ENCODE measurements at places on chromosomes 6 and 20. TPM values are rescaled to one million over a fixed set of nuclear protein-coding genes. Genes with fewer than 3 reads are reported as not detected.

KIAA1755 gene
- 4.1 TPM for total RNA-seq

DEFB124 gene
- total RNA-seq = not detected

GJA10 gene
- not detected for total RNA-seq

DEFB119 gene
- total RNA-seq = not detected

GHRH gene
- total RNA-seq = not detected

DLK2 gene
- total RNA-seq = 0.66 TPM

KCNQ2 gene
- not detected for total RNA-seq

KIAA0408 gene
- total RNA-seq = 3.8 TPM

PREX1 gene
- 16.9 TPM for total RNA-seq

BFSP1 gene
- 2.3 TPM for total RNA-seq

ATP6V1G2 gene
- 5.7 TPM for total RNA-seq

EDEM2 gene
- 82.0 TPM for total RNA-seq

ZC2HC1B gene
- not detected for total RNA-seq

NT5E gene
- 428 TPM for total RNA-seq

NDUFAF4 gene
- 7.1 TPM for total RNA-seq

ENPP1 gene
- total RNA-seq = 42.0 TPM

MOG gene
- total RNA-seq = not detected

TUBE1 gene
- 29.4 TPM for total RNA-seq

EYS gene
- 0.50 TPM for total RNA-seq

OPN5 gene
- total RNA-seq = not detected

BHLHE23 gene
- not detected for total RNA-seq

COL9A1 gene
- total RNA-seq = not detected

PNLDC1 gene
- total RNA-seq = not detected

MUC21 gene
- total RNA-seq = not detected

DEFB132 gene
- not detected for total RNA-seq

Data from smooth muscle cell of trachea (primary cell).